ENCODE measurements at places on chromosomes 1 and 21.

DNA sequence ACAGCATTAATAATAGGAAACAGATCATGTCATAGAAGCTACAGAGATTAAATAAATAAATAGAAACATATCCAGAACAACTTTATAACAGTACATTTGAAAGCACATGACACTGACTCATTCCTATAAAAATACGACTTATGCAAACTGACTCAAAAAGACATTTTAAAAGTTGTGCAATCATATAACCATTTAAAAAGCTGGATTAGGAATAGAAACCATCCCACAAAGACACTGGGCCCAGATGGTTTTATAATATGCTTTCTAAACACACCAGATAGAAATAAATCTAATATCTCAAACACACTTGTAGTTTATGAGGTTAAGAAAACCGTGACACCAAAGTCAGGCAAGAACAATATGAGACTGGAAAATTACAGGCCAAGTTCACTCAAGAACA is 47.6 kb downstream of the MATN1 start:
- DNase-seq, result no peak

DNA sequence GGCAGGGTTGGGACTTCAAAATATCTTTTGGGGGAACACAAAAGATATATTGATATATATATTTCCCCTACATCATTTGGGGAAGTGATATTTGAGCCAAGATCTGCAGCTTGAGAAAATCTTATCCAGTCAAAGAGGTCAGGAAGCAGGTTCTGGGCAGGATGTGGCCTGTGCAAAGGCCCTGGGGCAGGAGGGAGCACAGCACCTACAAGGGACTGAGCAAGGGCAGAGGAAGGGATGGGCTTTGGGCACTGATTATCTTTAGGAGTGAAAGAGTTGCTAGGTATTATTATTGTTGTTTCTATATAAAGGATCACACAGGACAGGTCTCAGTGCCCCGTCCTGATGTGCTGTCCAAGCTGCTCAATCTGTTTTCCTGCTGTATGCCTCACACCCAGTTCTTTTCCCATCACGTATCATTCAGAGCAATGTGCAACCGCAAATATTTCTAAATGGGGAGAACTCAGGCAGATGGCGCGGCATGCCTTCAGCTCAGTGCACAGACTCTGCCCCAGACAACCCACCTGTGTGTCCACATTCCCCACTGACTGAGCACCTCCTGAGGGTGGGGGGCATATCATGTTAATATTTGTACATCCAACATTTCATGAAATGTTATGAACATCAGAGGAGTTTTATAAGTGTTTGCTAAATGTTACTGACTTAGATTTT is 28.1 kb upstream of the GPR137B start:
- no peak for DNase-seq

DNA sequence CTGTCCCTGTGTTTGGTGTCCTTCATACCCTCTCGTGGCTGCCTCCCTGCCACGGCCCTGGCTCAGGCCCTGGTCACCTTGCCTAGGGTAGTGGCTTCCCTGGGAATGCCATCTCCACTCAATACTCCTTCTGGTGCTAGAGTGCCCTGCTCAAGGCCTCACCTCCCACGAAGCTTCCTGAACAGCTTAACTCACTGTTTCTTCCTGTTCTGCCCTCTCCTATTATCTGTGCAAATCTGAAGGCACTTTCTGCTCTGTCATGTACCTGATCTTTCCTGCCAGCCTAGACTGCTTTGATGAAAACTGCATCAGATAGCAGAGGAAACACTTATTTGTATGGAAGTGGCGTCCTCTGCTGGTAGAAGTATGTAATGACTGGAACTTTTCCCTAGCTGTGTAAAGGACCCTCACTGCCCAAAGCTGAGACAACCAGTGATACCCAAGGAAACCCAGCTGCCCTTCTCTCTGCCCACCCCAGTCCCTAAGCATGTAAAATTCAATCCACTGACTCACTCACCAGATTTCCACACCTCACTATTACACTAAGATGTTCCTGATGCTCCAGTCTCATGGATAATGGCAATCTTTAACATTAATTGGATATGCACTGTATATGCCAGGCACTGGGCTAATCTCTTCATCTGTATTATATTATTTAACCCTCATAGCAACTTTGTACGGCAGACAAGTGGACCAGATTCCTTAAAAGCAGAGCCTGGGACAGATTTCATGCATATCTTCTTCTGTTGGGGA is 36.2 kb upstream of the BTG2 start:
- DNase-seq, result no peak

DNA sequence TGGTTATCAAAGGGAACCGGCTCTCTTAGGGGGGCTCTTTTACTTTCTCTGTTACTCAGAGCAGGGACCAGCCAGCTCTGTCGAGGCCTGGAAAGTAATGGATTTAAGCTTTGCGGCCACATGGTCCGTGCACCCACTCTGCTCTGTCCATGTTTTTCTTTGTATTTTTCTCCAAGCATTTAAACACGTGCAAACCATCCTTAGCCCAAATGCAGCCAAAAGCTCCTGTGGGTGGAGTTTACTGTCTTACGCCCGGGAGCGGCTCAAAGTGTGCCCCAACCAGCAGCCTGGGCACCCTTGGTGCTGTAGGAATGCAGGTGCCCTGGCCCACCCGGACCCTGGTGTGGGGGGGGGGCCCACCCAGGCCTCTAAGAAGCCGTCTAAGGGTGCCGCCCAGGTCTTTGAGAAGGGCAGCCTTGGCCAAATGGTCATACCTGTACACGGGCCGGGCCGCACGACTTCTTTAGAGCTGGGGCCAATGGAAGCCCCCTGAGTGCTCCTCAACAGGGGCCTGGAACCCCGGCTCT is 29.2 kb upstream of the POFUT2 start:
- no peak for DNase-seq

DNA sequence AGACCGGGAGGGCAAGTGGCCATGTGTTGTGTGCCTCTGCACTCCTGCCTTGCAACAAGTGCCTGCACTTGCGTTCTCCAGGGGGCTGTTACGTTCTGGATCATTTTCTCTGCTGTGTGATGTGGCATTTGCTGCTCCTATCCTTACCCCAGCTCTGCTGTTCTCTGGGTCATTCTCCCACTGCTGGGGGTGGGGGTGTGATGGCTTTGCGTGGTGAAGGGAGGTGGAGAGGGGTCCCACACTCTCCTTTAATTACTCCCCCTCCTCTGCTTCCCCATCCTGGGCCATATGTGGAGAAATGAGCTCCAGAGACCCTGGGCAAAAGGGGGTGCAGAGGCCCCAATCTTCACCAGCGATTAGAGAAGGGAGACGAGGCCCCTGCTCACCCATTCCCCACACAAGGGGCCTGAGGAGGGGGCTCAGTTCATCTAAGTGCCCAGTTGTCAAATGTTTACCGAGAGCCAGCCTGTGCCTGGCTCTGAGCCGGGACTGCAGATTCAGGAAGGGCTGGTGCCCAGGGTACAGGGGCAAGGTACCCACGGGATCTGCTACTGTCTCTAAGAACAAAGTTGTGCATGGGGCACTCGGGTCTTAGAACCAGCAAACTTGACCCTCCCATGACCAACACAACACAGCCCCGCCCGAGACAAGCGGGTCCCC is 355.4 kb downstream of the PTPRU start:
- DNase-seq, result no peak

DNA sequence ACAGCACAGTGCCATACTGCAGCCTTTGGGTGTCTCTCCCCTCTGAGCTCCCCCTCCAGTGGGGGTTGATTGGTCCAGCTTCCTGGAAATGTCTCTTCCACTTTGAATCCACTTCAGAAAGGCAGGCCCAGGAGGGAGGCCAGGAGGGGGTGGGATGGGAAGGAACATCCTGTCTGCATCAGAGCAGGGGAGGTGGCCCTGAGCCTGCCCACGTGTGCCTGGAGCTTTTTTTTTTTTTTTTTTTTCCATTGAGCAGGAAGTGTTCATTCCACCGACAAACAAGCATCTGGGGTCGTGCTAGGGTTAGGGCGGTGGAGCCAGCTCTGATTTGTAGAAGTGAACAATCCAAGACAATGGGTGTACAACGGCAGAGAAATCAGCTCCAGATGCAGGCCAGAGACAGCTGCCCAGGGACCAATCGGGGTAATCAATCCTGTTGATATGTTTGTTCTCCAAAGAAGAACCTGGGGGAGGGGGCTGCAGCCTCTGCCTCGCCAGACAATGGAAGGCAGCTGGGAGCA is 93.3 kb downstream of the SSBP3 start:
- no peak for DNase-seq

GRCh38 chr1:35500439-35500838 is 56.8 kb downstream of the KIAA0319L start:
- no peak for DNase-seq

GRCh38 chr1:10947691-10948462 is 64.6 kb upstream of the TARDBP start:
- DNase-seq, result no peak

- no peak for DNase-seq
These were observed 21.7 kb downstream of the RCOR3 start for GRCh38 chr1:211280910-211281309.

DNA sequence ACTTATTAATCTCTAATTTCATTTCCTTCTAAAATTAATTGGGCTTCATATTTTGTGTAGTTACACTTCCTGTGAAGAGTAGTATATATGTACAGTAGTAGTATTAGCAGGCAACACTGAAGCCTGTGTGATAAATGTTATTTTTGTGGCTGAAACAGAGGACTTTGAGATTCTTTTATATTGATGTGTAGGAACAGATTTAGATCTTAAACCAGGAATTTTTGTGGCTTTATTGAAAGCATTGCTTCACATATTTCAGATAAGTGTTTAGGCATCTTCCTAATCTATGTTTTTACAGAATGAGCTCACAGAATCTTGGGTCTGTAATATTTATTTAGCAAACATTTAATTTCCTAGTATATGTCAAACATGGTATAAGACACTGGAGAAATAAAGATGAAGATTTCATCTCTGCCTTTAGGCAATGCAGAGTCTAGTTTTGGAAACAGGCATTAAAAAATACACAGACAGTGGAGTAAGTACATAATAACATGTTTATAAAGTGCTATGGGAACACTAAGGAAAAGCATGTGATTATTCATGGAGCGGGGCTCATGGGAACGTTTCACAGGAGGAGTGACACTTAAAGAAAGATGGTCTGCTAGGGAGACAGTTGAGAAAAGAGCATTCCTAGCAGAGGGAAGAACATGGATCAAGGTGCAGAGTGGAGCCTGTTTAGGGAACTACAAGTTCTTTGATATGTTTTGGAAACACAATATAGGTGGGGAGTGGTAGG is 52.7 kb downstream of the MIGA1 start:
- DNase-seq, result no peak

DNA sequence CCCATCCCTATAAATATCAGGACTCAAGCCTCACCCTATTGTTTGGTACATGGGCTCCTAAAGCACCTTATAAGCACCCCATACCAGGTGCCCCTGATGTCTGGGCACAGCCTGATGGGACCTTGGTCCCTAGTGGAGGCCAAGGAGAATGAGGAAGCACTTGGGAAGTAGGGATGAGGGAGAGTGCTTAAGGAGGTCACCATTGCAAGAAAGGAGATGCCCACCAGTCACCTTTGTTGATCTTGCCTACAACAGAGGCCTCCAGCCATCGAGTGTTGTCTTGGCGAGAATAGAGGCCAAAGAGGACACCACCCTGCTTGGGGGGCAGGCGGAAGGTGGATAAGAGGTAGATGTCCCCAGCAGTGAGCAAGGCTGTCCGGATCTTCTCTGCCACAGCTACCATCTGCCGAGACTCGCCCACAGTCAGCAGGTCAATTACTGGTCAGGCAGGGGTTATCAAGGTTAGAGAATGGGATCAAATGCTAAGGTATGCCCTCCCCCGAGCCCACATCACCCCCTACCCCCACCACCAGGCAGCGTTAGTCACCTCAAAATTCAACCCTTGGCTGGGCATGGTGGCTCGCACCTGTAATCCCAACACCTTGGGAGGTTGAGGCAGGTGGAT is 1.6 kb downstream of the THBS3 start:
- no peak for DNase-seq

- no peak for DNase-seq
These were observed 2.5 kb downstream of the PPT1 start for GRCh38 chr1:40094466-40095110.

DNA sequence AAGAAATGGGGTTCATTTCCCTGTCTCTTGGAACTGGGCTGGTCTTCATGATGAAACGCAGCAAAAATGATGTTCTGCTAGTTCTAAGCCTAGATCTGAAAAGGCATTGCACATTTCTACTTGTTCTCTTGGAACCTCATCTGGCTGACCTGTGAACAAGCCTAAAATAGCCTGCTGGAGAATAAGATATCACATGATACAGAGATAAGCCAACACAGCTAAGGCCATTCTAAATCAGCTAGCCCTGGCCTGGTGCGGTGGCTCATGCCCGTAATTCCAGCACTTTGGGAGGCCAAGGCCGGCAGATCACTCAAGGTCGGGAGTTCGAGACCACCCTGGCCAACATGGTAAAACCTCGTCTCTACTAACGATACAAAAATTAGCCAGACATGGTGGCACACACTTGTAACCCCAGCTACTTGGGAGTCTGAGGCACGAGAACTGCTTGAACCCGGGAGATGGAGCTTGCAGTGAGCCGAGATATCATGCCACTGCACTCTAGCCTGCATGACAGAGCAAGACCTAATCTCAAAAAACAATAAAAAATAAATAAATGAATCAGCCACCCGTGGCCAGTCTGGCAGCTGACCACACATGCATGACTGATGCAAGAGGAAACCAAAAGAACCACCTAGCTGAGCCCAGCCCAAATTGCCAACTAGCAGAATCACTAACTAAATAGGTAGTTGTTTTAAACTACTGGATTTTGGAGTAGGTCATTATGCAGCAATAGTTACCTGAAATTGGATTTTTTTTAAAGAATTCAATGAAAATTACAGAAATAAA is 18.0 kb downstream of the CD244 start:
- no peak for DNase-seq
